ENCODE measurements at places on chromosomes 7 and 10.
A peak's percentile ranks its signal among the peaks of the same experiment; 100 is the strongest.

GRCh38 chr7:47528471-47528870, 53.4 kb downstream of the TNS3 start:
- no peak for DNase-seq

- DNase-seq = no peak
Observed at GRCh38 chr10:114859222-114859621, 37.6 kb downstream of the FHIP2A start.

DNA sequence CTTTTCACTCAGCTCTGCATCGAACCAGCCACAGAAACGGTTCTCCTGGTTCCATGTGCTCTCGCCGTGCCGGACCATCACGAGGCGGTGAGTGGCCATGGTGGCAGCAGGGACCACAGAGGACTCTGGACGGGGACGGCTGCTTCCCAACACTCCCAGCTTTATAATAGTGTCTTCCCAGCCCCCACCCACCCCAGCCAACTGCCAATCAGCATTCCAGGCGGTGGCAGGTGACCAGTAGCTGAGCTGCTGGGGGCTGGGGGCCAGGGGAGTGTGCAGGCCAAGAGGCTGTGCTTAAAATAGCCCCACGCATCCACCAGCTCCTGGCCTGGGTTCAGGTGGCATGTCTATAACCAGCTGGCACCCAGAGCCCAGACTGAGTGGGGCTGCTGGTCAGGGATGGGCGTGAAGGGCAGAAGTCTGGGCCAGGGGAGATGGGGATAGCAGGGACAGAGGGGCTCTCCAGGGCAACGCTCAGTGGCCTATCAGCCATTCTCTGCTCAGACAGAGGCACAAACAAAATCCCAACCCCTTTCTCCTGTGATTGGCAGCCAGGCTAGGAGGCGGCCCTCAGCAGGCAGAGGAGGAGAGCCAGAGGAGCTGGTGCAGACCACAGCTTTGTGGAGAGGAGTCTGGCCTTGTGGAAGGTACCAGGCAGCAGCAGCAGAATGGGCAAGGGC, at the start of gene PGAM2:
Gene PGAM2 (minus strand): TSS at position 137 of the 680 bp plus-strand sequence. CDS start 38 bp downstream, at position 99.
- no peak for DNase-seq

DNA sequence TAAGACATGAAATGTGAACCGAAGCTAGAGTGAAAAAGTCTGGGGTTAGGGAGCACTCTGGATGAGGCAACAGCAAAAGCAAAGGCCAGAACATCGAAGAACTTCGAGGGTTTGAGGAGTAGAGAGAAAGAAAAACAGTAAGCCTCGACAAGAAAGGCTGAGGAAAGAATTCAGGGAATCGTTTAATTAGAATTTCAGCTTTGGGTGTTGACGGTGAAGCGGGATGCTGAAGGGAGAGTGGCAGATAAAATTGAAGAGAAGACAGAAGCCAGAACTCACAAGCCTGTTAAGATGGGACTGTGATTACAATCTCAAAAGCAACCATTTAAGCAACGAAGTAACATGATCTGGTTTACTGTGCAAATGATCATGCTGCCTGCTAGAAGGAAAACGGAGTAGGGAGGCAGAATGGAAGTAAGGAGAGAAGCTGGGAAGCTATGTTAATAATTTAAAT, 2.1 kb downstream of the TRDMT1 start:
- DNase-seq = no peak

- DNase-seq = no peak
Observed at GRCh38 chr10:129727071-129727470, 237.0 kb downstream of the EBF3 start.

GRCh38 chr7:104895522-104896236, 118.3 kb upstream of the KMT2E start:
- no peak for DNase-seq

DNA sequence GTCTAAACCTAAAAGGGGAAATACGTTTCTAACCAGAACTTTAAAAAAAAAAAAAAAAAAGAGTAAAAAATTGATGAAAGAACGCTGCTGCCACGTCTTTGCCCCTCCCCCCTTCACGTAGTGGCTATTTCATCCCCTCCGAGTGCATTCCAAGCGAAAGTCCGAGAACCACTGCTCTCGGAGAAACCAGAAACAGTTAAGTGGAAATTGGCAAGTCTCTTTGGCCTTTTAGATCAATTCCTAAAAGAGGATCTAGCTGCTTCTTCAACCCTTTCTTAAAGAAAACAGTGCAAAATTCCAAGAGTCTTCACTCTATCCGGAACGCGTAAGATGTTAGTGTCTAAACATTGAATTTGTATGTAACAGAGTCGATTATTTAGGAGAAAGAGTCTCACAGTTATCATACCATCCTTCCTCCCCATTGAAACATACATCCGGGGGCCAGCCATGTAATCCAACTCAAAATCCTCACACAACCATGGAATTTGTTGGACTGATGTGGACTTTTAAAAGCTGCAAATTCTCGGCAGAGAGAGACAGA, 1.1 kb downstream of the P4HA1 start:
- peak; percentile 53 for DNase-seq

DNA sequence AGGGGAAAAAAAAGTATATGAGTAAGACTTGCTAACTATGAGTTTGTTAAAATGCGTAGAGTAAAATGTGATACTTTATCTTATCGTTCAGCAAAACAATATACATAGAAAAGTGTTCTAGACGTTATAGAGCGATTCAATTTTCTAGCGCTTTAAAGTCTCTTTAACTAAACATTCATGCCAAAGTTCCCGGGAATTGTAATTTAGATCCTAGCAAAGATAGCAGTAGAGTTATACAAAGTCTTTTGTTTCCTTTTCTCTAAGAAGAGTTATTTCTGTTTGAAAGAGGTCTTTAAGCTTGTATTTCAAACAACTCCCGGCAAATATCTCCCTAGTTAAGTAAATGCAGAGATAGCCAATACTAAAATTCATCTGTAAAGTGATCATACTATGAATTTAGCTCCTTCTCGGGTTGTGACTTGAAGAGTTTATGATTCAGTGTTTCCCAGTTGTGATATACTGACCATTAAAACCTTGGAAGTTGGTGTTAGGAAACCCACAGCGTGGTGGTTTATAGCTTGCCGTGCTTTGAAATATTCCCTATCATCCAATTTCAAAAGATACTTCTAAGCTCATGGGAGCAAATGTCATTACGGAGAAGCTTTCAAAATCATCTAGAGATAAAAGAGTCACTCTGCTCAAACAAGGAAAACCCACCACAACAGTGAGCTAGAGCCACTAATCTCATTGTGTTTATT, 171.7 kb downstream of the CSTF2T start:
- no peak for DNase-seq

DNA sequence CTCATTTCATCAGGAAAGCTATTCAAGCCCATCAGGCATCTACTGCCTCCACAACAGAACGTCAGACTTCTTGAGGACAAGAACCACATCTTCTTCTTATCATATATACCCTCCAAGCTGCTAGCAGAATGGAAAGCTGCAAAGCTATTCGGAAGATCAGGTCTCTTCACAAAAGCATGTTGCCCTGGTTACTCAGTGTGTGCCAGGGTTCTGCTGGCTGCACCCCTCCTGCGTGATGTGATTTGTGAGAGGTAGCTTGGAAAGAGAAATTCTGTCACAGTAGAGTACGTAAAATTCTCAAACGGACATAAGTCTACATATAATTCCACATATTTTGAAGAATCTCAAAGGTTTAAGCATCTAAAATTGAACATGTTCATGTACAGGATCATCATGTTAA, 681.7 kb downstream of the PARD3 start:
- DNase-seq = no peak

- DNase-seq = no peak
Observed at GRCh38 chr7:134444961-134445315, 14.0 kb downstream of the AKR1B1 start.

DNA sequence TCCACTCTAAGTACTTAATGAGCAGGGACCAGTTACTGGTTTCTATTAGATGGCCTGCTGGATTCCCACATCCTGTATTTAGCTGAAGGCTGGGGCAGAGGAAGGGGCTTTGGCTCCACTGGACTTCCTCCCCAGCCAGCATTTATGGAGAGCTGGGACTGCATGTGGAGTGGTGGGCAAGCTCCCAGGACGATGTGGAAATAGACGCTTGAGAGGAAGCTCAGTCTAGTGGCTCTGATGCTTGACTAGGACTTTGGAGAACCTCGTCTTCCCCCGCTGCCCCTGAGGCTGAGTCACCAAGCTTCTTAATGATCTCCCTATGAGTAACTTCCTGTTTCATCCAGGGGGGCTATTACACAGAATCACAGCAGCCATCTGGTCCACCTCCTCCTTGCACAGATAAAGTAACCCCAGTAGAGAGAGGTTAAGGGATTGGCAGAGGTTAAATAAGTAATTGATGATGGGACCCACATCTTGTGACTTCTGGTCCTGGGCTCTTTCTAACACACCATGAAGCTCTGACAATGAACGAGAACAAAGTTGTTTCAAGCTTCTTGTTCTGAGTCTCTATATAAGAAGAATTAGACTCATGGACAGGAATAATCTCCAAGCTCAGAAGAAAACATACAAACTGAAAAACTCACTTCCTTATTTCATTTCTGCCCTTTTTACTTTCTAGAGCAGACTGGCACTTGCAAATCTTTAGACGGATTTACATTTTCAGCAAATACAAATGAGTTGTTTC, 126.2 kb downstream of the PRPF18 start:
- peak; percentile 94 for DNase-seq

GRCh38 chr7:42475082-42475481, 238.1 kb upstream of the GLI3 start:
- DNase-seq = no peak

DNA sequence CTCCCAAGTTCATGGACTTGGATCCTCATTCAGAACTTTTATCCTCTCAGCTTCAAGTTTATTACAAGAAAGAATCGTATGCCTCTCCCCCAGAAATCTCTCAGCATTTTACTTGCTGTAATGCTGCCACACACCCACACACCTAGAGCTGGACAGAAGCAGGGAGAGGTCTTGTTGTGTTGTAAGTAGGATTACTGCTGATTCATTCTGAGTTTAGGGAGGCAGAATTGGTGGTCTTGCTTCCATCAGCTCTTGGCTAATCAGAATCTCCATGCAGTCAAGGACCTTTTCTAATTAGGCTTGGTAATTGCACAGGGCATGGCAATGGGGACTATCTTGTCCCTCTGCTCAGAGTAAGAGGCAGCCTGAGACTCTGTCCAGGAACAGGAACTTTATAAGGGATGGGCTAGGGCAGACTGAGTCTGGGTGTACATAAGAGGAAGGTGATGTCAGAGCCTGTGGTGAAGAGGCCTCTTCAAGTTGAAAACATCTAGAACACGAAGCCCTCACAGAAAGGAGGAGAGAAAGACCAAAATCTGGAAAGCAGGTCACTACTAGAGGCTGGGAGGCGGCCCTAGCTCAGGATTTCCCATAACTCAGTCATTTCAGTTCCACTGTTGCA, 7.0 kb upstream of the PTPRE start:
- no peak for DNase-seq

GRCh38 chr10:83522881-83523386, 616.4 kb upstream of the GHITM start:
- DNase-seq = peak; percentile 86

GRCh38 chr10:86655173-86655540, 810 bp downstream of the OPN4 start:
- no peak for DNase-seq

DNA sequence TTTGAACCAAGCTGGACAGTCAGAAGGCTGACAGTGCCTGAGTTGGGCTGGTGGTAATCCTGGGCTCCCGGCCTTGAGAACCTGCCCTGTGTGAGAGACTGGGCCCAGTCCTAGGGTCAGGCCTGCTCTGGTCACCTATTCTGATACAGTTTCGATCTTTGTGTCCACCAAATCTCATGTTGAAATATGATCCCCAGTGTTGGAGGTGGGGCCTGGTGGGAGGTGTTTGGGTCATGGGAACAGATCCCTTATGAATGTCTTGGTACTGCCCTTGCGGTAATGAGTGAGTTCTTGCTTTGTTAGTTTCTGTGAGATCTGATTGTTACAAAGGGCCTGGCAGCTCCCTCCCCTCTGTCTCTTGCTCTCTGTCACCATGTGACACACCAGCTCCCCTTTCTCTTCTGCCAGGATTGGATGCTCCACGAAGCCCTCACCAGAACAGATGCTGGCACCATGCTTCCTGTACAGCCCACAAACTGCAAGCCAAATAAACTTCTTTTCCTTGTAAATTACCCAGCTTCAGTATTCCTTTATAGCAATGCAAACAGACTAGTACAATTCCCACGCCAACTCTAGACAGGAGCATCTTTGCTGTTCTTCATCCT, 111.8 kb upstream of the ZNF438 start:
- no peak for DNase-seq

DNA sequence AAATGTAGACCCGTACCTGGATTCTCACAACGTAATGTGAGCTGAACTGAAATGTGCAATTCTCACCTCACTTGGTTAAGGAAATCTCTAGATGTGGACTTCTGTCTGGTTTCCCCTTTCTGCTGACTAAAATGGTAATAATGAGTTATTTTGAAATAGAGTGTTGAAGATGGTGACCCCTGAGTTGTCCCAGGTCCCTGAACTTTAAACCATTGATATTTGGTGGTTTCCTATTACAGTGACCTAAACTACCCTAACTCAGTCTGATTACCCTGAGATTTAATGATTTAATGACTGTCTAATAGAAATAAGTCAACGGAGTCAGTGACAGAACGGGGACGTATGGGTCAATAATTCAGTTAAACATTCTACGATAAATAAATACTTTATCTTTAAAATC, 845.9 kb downstream of the PCDH15 start:
- DNase-seq = no peak

- DNase-seq = no peak
Observed at GRCh38 chr10:44262551-44263251, 122.2 kb downstream of the CXCL12 start.

- DNase-seq = no peak
Observed at GRCh38 chr10:71131096-71131495, 81.3 kb upstream of the UNC5B start.

DNA sequence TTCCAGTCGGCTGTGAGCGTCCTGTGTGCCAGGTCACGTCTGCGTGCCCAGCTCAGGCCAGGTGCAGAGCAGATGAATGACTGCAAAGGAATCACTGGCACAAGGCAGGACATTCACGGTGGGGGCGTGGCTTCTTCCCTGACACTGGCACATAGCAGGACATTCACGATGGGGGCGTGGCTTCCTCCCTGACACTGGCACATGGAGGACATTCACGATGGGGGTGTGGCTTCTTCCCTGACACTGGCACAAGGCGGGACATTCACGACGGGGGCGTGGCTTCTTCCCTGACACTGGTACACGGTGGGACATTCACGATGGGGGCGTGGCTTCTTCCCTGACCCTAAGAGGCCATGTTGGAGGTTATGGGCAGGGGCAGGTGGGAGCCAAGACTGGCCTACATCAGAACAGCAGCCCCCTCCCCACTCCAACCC, 64.3 kb downstream of the MYL10 start:
- DNase-seq = no peak
